CD4-positive, CD25-positive, alpha-beta regulatory T cell (primary cell): ENCODE measurements at places on chromosomes 3 and 15. TPM values are rescaled to one million over a fixed set of nuclear protein-coding genes. Genes with fewer than 3 reads are reported as not detected.

The COX17 gene
- total RNA-seq: 34.1 TPM

The P3H2 gene
- total RNA-seq: not detected

The LTK gene
- total RNA-seq: 2.0 TPM

The SLC51A gene
- not detected for total RNA-seq

The ACP3 gene
- total RNA-seq: not detected

The C3orf20 gene
- total RNA-seq: 0.37 TPM

The EXD1 gene
- total RNA-seq: not detected

The SMCO1 gene
- total RNA-seq: not detected

- peaks cover 12% of the 10 kb centered on the region for H3K4me1 ChIP-seq
- H3K27ac ChIP-seq: no peak overlapping the region
- no peaks in the 10 kb centered on the region for H3K36me3 ChIP-seq
- H3K4me3 ChIP-seq: no peak overlapping the region
Observed at GRCh38 chr3:18717598-18717997, 292.5 kb upstream of the SATB1 start.

- H3K36me3 ChIP-seq: peaks cover 1% of the 10 kb centered on the region
- H3K4me3 ChIP-seq: peak overlapping the region; percentile 94
- H3K4me1 ChIP-seq: peaks cover 27% of the 10 kb centered on the region
- H3K27ac ChIP-seq: peak overlapping the region; percentile 81
Observed at GRCh38 chr3:124730941-124731297, 667 bp downstream of the UMPS start.

- H3K4me3 ChIP-seq: no peak overlapping the region
- H3K4me1 ChIP-seq: no peaks in the 10 kb centered on the region
- no peaks in the 10 kb centered on the region for H3K36me3 ChIP-seq
- H3K27ac ChIP-seq: no peak overlapping the region
- H3K27me3 ChIP-seq: no peaks in the 10 kb centered on the region
Observed at GRCh38 chr3:68878322-68878721, 54.0 kb downstream of the TAFA4 start.

DNA sequence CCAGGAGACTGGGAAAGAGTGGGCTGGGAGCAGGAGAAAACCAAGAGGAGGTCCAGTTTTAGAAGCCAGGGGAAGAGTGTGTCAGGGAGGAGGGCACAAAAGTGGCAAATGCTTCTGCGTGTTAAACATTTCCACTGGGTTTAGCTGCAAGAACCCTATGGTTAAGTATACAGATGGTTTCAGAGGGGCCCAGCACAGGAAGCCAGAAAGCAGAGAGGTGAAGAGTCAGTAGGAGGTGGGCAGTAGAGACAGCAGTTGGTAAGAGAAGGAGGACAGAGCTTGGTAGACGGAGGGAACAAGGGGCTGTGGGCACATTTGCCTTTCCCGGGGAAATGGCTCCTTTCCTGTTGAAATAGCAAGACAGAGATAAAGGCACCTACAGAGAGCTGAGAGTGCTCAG, 133.8 kb downstream of the EPHB1 start:
- H3K27ac ChIP-seq: no peak overlapping the region
- H3K36me3 ChIP-seq: no peaks in the 10 kb centered on the region
- H3K4me3 ChIP-seq: no peak overlapping the region
- DNase-seq: no peak
- H3K4me1 ChIP-seq: peaks cover 4% of the 10 kb centered on the region
- H3K27me3 ChIP-seq: no peaks in the 10 kb centered on the region

GRCh38 chr3:193292386-193292785, 51.4 kb downstream of the PLAAT1 start:
- no peaks in the 10 kb centered on the region for H3K4me1 ChIP-seq
- H3K36me3 ChIP-seq: no peaks in the 10 kb centered on the region
- no peak overlapping the region for H3K4me3 ChIP-seq
- H3K27me3 ChIP-seq: no peaks in the 10 kb centered on the region
- H3K27ac ChIP-seq: no peak overlapping the region

DNA sequence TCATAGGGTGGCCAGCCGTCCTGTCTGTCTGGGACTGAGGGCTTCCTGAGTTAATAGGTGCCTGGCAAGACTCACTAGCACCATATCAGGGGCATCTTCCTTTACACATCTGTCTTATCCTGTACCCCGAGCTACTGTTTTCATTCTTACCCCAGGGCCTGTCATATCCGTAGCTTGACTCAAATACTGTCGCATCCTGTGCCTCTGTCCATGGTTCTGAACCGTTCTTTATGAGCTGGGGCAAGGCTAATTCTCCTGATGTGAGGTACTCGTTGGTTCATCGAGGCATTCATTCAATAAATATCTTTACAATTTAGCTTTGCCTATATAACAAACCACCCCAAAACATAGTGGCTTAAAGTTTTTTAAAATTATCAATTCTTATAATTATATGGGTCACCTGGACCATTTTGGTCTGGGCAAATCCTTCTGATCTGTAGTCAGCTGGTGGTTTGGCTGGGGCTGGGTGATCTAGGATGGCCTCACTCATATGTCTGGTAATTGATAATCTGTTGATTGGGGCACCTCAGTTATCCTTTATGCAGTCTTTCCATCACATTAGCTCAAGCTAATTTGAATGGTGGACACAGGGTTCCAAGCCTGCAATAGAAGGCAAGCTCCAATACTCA, 121.2 kb downstream of the TLE3 start:
- no peak overlapping the region for H3K27ac ChIP-seq
- peak; percentile 29 for DNase-seq
- no peak overlapping the region for H3K4me3 ChIP-seq
- peaks cover 7% of the 10 kb centered on the region for H3K27me3 ChIP-seq

DNA sequence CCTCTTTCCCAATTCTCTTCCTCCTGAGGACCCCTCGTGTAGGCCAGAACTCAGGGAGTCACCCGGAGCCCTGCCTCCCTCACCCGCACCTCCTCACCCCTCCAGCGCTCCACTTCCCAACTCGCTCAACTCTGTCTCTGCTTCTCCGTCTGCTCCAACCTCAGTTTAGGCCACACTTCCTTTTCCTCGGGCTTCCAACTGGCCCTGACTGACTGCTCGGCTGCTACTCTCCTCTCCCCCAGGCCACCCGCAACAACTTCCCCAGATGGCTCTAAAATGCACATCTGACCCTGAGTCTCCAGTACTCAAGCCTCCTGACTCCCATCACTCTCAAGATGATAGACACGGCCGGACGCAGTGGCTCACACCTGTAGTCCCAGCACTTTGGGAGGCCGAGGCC, 23.6 kb downstream of the TMEM44 start:
- H3K36me3 ChIP-seq: no peaks in the 10 kb centered on the region
- no peaks in the 10 kb centered on the region for H3K4me1 ChIP-seq
- no peaks in the 10 kb centered on the region for H3K27me3 ChIP-seq
- H3K27ac ChIP-seq: no peak overlapping the region
- H3K4me3 ChIP-seq: no peak overlapping the region

- H3K4me1 ChIP-seq: no peaks in the 10 kb centered on the region
- no peak overlapping the region for H3K27ac ChIP-seq
- no peak for DNase-seq
- no peaks in the 10 kb centered on the region for H3K36me3 ChIP-seq
- H3K4me3 ChIP-seq: no peak overlapping the region
Observed at GRCh38 chr3:140922634-140923033, 19.0 kb upstream of the SLC25A36 start.

- no peak overlapping the region for H3K27ac ChIP-seq
- DNase-seq: no peak
- no peak overlapping the region for H3K4me3 ChIP-seq
- peaks cover 9% of the 10 kb centered on the region for H3K36me3 ChIP-seq
- peaks cover 47% of the 10 kb centered on the region for H3K4me1 ChIP-seq
Observed at GRCh38 chr15:63603516-63603915, 6.3 kb downstream of the FBXL22 start.

DNA sequence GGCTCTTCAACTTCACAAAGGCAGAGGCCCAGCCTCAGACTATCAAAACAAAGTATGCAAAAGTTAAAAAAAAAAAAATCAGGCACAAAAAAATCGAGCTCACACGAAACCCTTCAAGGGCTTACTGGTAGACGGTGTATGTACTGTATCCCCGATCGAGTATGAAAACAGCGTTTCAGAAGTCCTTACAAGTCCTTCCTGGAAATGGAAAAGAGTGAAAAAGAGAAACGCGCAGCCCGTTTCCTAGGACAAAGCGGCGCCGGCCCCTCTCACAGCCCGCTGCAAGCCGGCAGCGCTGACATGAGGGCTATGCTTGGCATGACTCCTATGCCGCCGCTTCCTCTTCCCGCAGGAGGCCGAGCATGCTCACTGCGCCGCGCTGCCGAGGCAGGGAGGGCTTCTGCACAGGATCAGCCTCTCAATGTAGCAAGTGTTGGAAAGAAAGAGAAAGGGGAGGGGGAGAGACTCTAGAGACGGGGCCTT, at the start of gene VGLL4:
Gene VGLL4 (minus strand): TSS at position 311 of the 483 bp plus-strand sequence. CDS start 397 bp downstream, outside the sequence.
- H3K36me3 ChIP-seq: no peaks in the 10 kb centered on the region
- H3K27me3 ChIP-seq: no peaks in the 10 kb centered on the region
- peak; percentile 43 for DNase-seq
- peak within 1 kb of the TSS; percentile 76 for H3K27ac ChIP-seq

GRCh38 chr3:64417816-64418215, 192.6 kb upstream of the PRICKLE2 start:
- no peak overlapping the region for H3K4me3 ChIP-seq
- no peaks in the 10 kb centered on the region for H3K4me1 ChIP-seq
- no peak for DNase-seq
- no peaks in the 10 kb centered on the region for H3K36me3 ChIP-seq
- no peak overlapping the region for H3K27ac ChIP-seq

DNA sequence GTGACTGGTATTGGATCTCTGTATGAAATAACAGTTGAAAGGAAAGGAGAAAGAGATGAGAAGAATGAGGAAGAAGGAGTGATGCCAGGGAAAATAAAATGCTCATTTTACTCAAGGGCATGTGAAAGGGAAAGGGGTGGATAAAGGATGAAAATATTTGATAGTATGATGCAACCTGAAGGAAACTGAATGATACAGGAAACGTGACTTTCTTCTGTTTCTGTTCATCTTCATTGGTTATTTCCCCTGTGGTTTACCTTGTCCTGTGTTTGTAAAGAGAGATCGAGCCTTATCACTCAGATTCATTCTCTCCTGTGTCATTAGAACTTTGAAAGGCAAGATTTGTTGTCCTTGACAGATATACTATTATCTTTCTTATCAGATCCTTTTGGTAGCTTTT, 243.6 kb upstream of the SLITRK3 start:
- no peak overlapping the region for H3K27ac ChIP-seq
- H3K4me3 ChIP-seq: no peak overlapping the region
- H3K27me3 ChIP-seq: no peaks in the 10 kb centered on the region
- DNase-seq: no peak
- H3K4me1 ChIP-seq: no peaks in the 10 kb centered on the region

GRCh38 chr3:10518506-10519150, 13.2 kb upstream of the ATP2B2 start:
- H3K27ac ChIP-seq: no peak overlapping the region
- no peaks in the 10 kb centered on the region for H3K4me1 ChIP-seq
- no peak overlapping the region for H3K4me3 ChIP-seq
- H3K27me3 ChIP-seq: peaks cover 3% of the 10 kb centered on the region
- no peak for DNase-seq

- H3K4me3 ChIP-seq: no peak overlapping the region
- no peaks in the 10 kb centered on the region for H3K4me1 ChIP-seq
- no peaks in the 10 kb centered on the region for H3K27me3 ChIP-seq
- no peak overlapping the region for H3K27ac ChIP-seq
- DNase-seq: no peak
- no peaks in the 10 kb centered on the region for H3K36me3 ChIP-seq
Observed at GRCh38 chr15:32942401-32942841, 224.6 kb downstream of the GREM1 start.

GRCh38 chr3:52469001-52469400, 13.6 kb downstream of the NISCH start:
- DNase-seq: no peak
- H3K4me3 ChIP-seq: no peak overlapping the region
- peaks cover 63% of the 10 kb centered on the region for H3K36me3 ChIP-seq
- no peak overlapping the region for H3K27ac ChIP-seq
- no peaks in the 10 kb centered on the region for H3K4me1 ChIP-seq

DNA sequence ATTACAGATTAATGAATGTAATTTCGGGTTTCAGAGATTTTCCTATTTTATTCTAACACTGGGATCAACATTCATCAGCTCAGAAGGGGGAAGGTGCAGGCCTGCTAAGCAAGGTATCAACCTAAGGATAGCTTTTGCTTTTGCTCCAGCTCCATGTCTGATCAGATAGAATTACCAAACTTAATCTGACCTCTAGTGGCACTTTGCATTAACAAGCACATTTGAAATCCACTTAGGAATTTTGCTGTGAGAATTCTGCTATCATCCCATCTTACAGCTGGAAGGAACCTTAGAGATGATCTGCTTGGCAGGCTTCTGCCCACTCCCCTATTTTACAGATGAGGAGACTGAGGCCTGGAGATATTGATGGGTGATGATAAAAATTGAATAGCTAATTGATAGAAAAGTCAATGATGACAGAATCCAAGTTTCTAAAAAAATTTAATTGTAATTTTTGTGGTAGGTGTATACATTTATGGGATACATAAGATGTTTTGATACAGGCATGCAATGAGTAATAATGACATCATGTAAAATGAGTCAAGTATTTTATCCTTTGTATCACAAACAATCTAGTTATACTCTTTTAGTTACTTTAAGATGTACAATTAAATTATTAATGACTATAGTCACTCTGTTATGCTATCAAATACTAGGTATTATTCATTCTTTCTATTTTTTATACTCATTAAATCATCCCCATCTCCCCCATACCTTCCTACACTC, 209.2 kb upstream of the ZPLD1 start:
- H3K27me3 ChIP-seq: peaks cover 2% of the 10 kb centered on the region
- no peak overlapping the region for H3K4me3 ChIP-seq
- H3K36me3 ChIP-seq: no peaks in the 10 kb centered on the region
- no peak overlapping the region for H3K27ac ChIP-seq
- peaks cover 20% of the 10 kb centered on the region for H3K4me1 ChIP-seq
- DNase-seq: no peak

DNA sequence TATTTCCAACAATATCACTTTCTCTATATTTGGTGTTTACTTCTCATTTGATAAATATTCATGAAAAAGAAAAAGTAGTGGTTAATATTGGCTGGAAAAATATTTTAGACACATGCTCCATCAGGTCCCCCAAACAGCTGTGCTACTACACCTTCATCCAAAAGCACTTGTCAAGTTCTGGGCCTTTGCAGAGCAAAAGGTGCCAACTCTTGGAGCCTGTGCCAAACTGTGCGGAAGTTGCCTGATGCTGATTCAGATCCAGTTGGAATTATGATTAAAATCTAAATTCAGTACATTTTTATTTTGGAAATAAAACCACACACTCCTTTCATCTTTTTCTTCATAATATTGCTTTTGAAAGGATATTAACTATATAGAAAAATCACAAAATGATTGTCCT, 1497.4 kb upstream of the CADM2 start:
- no peaks in the 10 kb centered on the region for H3K36me3 ChIP-seq
- no peaks in the 10 kb centered on the region for H3K27me3 ChIP-seq
- no peaks in the 10 kb centered on the region for H3K4me1 ChIP-seq
- H3K4me3 ChIP-seq: no peak overlapping the region
- H3K27ac ChIP-seq: no peak overlapping the region

DNA sequence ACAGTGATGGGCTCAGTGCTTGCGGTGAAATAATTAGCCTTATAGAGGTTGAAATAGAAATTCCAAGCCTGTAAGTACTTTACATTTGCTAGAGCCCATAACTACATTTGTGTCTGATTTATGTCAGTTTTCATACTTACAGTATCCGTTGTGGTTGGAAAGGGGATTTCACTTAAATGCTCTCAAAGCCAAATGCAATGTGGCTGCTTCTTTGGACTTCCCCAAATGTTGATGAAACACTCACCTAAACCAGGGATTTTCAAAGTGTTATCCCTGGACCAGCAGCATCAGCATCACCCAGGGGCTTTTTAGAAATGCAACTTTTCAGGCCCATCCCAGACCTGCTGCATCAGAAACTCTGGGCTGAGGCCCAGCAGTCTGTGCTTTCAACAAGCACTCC, 378.7 kb downstream of the MCTP2 start:
- H3K4me3 ChIP-seq: no peak overlapping the region
- no peaks in the 10 kb centered on the region for H3K36me3 ChIP-seq
- H3K27ac ChIP-seq: no peak overlapping the region
- no peak for DNase-seq
